ENCODE measurements at places on chromosomes 5 and 9.

DNA sequence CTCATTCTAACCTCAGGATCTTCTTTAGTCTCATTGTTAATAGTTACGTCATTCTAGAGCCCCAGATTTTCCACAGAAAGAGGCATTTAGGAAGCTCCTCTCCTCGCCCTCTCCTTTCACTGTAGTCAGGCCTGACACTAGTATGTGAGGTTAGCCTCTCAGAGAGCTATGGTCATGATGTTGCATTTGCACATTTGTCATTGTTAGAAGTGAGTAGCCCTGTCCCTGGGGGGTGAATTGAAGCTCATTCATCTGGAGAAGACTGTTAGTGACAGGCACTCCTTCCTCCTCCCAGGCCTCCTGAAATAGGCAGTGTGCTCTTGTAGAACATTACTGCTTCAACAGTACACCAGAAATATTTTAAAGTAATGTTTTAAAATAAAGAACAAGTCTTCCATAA is 26.6 kb upstream of the LRRTM2 start:
- DNase-seq, result no peak

DNA sequence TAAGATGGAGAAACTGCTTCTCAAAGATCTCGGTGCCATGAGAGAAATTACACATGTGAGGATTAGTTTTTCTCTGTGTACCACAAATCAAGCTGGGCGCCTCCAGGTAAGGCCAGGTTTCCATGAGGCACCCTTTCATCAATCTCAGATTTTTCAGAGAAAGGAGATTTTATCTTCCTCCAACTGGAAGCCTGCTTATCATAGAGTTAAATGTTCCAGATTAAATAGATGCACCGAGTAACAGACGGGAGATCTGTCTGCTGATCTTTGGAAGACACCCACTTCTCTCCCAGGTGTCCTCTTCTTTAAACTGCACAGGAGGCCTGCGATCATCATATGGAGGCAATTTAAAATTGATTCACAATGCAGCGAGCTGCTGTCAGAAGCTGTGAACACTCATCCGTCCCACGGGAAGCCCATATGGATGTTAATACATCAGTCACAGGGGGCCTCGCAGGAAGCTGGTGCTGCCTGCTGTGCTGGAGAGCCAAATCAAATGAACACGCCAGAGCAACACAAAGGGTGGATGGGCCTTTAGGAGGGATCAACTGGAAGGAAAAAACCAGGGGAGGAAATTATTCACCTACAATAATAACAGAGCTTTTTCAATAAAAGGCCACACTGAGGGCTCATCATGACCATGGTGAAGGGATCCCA is 93.3 kb downstream of the TLE1 start:
- DNase-seq, result no peak

DNA sequence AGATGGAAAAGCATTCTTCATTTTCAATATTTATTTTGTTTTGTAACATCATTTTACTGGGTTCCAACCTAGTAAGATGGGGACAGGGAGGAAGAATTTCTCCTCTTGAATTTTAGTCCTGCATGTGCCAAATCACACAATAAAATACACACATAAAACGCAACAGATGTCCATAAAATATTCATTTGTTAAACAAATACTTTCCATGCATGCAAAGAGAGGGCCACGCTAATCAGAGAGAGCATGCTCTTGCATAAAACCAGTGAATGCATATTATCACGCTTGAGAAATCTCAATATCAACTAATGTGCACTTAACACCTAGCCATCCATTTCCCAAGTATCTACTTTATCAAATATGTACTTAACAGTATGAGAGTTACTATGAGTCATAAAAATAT is 212.6 kb upstream of the TARS1 start:
- no peak for DNase-seq

DNA sequence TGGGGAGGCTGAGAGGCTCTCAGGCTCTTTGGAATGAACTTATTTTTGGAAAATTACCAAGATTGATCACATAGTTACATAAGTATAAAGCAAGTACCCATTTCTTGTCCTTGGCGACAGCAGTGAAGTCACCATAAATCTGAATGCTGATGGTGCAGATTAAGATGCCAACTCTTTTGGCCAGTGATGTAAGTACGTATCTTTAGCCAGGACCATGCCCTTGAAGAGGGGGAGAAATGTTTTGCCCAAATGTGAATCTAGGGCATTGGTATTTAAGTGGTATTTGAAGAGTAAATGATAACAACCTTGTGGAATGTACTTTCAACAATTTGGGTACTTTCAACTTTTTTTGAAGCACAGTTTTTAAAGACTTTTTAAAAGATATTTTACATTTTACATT is 68.2 kb upstream of the RAD23B start:
- no peak for DNase-seq

DNA sequence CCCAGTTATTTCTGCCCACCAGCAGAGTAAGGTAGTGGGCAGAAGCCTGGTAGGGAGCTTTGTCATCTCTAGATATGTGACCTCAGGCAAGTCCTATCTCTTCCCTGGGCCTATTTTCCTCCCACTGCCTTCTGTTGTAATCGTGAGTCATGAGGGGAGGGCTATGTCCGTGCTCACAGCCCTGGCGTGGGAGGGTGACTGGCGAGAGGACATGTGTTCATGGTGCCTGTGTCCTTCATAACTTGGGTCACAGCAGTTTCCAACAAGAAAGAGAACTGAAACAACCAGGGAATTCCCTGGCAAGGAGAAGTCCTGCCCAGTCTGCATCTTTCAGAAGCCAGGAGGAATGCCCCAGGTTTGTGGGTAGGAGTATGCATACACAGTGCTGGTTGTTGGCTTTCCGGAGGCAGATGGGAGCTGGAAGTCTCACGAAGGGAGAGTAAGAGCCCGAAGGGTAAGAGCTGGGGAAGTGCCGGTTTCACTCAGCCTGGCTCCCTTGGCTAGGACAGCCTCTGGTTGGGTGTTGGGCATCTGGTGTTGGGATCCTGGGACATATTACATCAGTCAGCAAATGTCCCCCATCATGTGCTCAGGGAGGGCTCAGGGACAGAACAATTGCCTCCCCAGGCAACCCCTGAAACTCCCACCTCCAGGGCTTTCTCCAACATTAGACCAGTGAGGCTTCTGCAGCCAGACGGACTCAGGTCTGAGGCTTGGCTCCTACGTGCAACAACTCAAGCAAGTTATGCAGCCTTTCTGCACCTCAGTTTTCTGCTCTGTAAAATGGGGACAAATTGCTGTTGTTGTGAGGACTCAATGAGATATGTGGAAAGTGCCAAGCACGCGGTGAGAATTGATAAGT is 4.3 kb upstream of the TIFAB start:
- no peak for DNase-seq
